Activated CD4-positive, alpha-beta T cell treated with anti-CD3 and anti-CD28 coated beads, Interleukin-2, Interleukin-6, amounts not matched to agents 100 ng/mL and 50 ng/mL, durations not matched to agents 16 hours and 8 hours (primary cell): ENCODE measurements at places on chromosomes 7 and 10.

DNA sequence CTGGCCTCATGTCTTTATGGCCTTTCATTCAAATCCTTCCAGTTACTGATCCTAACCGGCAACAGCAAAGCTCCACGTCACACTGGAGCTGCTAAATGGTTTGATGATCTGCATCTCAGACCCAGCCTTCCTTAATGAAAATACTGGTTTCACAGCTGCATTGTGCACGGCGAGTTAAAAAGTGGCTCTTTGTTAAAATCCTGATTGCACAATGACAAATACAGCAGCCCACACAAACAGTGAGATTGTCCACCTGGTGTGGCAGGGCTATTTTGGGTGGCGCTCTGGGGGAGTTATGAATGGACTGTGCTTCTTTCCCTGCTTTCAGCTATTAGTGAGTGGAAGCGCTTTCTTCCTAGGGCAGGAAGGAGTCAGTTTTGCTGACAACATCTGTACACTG, 63.4 kb upstream of the C1QL3 start:
- no peak for DNase-seq

DNA sequence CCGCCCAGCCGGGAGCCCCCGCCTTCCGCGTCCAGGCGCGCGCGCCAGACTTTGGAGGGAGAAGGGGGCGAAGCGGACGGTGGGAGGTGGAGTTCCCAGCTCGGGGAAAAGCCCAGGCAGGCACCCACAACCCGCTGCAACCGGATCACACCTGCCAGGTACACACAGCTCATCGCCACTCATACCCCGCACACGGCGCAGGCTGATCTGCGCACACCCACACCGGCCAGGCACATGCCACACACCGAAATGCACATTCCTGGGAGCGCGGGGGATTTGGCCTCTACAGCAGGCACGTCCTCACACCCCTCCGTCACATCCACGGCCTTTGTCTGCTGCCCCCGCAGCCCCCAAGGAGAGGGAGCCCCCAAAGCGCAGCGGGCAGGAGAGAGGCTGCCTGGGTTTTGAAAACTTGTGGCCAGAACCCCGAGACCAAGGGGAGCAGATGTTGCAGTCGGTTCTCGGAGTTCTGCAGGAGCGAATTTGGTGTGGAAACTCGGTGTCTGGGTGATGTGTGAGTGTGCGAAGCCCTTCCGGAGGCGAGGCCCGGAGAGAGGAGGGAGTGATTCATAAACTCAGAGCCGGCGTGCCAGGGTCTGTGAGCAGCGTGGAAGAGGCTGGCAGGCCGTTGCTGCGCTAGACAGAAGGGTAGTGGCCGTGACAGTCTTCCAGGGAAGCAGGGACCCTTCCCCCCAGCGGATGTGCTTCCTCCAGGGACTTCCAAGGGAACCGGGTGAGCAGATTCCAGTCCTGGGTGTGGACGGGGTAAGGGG, 734 bp downstream of the CHST3 start:
- peak; percentile 29 for DNase-seq

DNA sequence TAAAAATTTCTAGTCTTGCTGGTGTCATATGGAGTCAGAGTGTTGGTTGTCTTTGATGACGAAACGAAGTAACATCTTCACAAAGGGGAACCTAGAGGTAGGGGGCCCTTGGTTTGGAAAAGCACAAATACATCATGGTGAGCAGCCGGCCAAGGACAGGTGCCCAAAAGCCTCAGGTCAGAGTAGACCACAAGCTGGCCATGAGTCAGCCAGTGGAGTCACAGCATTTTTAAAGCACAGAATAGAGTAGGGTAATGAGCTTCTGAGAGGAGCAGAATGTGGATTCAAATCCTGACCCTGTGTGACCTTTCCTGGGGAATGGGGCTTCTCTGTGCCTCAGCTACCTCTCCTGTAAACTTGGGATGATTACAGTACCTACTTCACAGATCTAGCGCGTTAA, 5.3 kb downstream of the CAMK2B start:
- no peak for DNase-seq

GRCh38 chr10:84990713-84991112, 662.3 kb downstream of the CCSER2 start:
- DNase-seq, result no peak

DNA sequence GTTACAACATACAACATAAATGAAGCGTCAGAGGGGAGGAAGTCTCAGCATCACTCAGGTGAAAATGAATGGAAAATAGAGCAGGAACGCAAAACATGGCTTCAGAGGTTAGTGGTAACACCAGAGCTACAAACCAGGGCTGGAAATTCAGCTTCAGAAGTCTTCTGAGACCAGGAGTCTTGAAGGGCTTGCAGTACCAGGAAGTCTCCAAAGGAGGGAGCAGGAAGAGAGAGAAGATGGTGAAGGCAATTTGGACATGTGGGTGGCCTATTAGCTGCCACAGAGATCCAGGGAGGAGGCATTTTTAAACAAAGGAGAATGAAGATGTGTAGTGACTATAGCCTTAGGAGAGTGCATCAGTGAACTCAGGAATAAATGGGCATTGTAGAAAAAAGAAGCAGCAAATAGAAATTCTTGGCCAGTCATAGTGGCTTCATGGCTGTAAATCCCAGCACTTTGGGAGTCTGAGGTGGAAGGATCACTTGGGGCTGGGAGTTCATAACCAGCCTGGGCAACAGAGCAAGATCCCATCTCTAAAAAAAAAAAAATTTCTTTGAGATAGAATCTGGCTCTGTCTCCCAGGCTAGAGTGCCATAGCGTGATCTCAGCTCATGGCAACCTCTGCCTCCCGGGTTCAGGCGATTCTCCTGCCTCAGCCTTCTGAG, 9.3 kb upstream of the TET1 start:
- peak; percentile 63 for DNase-seq

- no peak for DNase-seq
Measured at GRCh38 chr7:84624927-84625326, 430.3 kb upstream of the SEMA3A start.

DNA sequence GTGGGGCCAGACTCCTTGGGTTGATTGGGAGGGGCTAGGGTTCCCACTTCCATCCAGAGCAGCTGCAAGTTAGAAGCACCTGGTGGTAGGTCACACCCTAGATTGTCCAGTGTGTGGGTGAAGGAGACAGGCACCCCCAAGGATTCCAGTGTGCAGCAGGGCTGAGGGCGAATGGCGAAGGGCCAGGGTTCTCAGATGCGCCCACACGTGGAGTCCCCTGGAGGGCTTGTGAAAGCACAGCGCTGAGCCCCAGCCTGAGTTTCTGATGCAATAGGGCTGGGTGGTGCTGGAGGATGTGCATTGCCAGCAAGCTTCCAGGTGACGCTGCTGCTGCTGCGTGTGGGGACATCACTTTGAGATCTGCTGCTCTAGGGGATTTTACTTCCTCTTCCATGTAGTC, 25.4 kb downstream of the TBATA start:
- DNase-seq, result no peak

DNA sequence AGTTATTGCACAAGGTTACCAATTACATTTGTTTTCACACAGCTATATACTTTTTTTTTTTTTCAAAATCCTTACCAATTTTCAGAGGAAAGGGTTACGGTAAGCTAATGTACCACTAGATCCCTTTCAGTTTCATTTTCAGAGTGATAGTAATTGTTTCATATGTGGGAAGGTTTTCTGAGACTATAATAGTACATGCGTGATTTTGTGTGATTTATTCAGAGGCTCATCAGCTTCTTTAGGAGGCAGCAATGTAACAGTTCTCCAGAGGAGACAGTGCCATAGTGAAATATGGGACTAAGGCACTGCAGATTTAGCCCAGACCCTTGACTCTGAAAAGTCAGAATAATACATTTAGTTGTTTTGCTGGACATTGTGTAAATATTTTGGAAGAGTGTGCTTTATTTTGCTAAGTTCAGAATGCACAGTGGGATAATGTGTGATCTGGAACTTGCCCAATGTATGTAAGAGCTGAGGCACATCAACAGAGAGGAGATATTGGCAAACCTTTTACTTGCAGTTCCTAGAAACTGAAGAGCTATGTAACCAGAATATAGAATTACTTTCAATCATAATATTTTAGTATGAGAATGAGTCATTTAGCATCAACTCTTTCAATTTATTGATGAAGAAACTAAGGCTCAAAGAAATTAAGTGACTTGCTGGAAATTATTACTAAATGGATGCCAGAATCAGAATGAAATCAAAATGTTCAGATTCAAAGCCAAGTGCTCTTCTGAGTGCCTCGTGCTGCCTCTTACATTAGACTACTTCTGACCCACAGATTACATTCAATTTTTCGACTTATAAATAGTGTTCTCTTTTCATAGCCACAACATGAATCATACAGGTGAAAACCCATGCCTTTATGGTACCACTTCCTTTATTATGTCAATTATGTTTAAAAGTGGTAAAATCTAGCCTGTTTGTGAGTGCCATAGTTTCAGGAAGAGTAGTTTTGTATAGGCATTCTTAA, 207.7 kb upstream of the TEX47 start:
- peak; percentile 34 for DNase-seq

GRCh38 chr10:16957038-16957437, 139.8 kb upstream of the RSU1 start:
- DNase-seq, result no peak

DNA sequence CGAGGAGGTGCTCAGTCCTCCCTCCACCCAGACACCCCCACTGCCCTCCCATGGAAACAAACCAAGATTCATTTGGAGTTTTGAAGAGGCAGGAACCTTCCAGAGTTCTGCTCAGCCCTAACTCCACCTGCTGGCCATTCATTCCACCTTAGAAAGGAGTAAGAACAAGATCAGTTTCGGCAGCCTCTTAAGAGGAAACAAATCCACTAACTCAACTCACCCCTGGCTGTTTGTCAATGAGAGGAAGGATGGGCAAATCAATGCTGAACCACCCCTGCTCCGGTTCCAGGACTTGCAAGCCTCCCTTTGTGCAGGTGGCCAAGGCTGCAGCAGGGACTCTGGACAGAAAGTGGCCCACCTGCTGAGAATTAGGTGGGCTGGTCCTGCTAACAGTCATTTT, 26.2 kb downstream of the CCDC3 start:
- DNase-seq, result peak; percentile 10

DNA sequence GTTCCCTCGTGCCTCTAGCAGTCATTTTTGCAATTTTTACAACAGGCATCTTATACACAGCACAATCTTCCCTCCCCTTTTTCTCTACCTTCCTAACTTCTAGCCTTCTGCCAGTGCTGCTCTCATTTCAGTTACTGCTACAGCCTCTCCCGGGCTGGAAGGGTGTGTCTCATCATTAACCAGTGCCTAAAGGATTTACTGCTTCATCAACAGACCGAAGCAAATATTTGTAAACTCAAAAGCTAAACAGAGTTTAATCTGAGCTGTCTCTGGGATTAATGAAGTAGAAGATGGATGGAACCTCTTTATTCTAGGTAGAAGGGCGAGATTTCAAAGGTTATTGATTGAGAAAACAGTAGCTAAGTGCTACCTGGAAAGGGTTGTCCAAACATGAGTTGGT, 94.3 kb downstream of the PRPF18 start:
- no peak for DNase-seq

GRCh38 chr10:64156166-64156565, 635.0 kb downstream of the REEP3 start:
- no peak for DNase-seq

DNA sequence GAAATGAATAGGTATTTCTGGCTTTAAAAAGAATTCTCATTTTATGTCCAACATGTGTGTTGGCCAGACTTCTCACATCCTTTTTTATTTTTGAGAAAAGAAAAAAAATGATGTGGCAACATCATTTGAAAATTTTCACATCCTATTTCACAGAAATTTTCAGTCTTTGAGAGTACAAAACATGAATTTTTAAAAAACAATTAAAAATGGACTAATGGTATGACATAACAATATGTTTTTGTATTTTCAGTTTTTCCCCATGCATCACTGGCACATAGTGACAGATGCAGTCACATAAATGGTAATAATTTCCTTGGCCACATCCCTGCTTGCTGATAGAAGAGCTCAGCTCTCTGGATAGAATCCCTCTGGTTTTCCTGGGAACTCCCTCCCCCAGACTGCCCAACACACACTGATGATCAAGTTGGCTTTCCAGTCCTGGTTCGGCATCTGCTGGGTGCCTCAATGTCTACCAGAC, 188.5 kb upstream of the AGR3 start:
- no peak for DNase-seq

DNA sequence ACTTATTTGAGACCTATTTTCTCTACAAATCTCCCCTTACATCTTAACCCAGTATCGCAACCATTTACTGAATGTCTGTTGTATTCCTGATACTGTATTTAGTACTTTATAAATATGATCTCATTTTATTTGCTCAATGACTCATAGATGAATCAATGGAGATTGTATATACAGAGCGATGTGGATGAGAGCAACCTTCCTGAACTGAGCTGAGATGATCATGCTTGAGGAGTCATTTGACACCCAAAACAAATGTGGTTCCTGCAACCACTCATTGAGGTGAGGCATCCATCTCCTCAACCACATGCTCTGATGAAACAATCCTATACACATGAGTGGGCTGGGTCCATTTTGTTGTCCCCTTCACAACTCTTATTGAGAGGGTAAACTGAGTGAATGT, 250.0 kb downstream of the CDC14C start:
- DNase-seq, result no peak

- DNase-seq, result no peak
Measured at GRCh38 chr10:11538834-11539190, 72.6 kb downstream of the USP6NL start.

DNA sequence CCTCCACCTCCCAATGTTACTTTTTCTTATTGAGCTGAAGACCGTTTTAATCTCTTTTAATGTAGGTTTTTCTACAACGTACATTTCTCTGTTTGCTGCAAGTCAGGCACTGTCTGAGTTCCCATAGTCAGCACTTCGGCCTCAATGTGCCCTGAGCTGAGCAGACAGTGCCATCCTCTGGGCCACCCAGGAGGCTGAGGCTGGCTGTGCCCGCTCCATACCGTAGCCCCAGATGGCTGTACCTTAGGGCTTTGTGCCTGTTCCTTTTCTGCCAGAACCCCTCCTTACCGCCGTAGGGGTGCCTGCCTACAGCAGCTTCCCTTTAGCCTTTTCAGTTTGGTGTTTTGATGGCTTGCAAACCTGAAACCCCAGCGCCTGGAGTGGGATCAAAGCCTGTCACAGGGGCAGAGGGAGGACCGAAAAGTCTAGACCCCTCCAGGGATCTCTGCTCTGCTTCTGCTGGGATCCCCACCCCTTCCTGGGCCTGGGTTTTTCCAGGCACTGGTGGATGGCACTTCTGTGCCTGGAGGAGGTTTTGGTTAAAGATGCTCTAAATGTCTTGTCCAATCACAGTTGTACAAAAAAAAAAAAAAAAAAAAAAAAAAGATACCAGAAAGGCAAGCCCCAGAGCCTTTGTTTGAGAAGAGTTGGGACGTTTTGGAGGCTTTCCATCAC, 9.0 kb downstream of the AGAP3 start:
- no peak for DNase-seq

- no peak for DNase-seq
Measured at GRCh38 chr7:131897016-131897789, 340.8 kb upstream of the PODXL start.
